Activated T-helper 17 cell treated with anti-CD3 and anti-CD28 coated beads, Interleukin-2, amount 50 U/mL, for 72 hours (primary cell): ENCODE measurements at places on chromosomes 4 and X.

DNA sequence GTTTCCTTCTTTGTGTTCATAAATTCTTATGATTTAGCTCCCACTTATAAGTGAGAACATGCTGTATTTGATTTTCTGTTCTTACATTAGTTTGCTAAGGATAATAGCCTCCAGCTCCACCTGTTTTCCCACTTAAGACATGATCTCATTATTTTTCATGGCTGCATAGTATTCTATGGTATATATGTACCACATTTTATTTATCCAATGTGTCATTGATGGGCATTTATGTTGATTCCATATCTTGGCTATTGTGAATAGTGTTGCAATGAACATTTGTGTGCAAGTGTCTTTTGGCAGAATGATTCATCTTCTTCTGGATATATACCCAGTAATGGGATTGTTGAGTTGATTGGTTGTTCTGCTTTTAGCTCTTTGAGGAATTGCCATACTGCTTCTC, 1234.8 kb downstream of the ADGRL3 start:
- ATAC-seq = no peak

DNA sequence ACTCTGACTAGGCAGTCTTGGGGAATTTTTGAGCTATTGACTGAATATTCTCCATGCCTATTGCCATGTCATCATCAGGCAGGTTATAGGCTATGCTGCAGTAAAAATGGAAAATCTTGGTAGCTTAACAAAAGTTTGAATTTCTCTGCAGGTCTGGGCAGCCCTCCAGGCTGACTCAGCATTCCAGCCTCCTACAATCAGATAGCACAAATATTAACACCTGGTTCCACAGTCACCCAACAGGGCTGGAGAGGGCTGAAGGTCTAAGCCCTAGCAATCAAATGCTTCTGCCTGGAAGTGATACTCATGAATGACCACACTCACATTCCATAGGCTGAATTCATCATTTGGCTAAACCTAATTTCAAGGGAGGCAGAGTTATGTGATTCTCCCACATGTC, 9.6 kb upstream of the PPP3CA start:
- ATAC-seq = no peak

DNA sequence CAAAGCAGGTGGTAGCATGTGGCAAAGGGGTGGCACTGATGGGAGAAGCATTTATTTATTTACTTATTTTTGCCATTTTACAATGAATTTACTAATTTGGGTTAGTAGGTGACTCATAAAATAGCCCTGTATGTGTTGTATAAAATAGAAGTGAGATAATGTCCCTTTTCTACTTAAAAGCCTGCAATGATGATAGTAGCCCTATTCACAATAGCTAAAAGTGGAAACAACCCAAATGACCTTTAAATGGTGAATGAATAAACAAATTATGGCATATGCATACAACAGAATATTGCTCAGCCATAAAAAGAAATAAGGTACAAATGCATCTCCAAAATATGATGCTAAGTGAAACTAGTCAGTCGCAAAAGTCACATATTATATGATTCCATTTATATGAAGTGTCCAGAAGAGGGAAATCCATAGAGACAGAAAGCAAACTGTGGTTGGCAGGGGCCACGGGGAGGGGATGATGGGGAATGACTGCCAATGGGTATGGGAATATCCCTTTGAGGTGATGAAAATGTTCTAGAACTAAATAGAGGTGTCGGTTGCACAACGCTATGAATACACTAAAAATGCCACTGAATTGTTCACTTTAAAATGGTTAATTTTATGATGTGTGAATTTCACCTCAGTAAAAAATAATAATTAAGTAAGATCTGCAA, 35.8 kb upstream of the FAM9C start:
- ATAC-seq = peak; percentile 17

GRCh38 chr4:103948244-103949018, 228.6 kb upstream of the TACR3 start:
- no peak for ATAC-seq

DNA sequence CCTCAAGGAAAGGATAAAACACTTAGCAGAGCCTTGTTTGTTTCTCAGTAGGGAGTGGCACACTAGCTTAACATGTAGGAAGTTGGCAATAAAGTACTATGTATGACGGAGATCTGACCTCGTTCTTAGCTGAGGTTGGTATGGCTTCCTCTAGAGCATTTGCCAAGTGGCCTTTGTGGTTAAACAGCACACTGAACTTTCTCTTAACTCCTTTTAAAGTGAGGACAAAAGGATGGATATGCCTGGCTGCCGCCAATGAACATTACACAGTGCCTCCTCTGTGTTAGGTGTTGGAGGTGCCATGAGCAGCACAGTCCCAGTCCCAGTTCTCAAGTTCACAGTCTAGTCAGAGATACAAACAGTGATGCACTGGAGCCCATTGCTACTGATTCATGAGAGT, 54.4 kb downstream of the VGLL1 start:
- peak; percentile 49 for ATAC-seq

DNA sequence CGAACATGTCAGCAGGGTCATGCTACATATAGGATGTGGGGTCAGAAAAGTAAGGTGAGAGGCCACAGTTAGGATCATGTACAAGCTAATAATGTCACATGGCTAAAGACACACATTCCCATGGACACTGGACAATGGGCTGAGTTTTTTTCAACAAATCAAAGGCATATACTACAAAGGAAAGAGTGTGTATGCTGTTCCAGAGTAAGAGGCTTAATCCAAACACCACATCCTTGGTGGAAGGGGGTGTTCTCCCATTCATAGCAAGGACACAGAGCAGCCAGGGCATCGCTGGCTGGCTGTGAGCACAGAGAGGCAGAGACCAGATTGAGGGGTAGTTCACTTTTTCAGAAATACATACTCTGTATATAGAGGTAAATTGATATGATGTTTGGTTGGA, 131.7 kb downstream of the MGST2 start:
- no peak for ATAC-seq

DNA sequence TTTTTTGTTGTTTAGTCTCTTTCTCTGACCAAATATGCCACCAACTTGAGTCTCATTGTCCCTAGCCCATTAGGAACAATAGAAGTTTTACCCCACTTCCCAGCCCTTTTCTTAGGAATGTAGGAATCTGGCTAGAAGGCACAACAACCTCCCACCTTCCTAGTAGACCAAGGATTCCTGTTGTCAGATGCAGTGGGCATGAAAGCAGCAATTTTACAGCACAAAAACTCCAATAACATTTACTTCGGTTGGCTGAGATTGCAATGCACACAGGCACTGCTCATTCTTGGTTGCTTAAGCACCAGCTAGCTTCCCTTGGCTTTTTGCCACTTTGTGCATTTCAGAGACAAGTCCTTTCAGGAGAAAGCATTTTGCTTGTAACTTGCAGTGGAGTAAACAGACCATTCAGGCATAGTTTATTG, 312.8 kb downstream of the TENM3 start:
- no peak for ATAC-seq

- ATAC-seq = no peak
These were observed 464.7 kb upstream of the TRAM1L1 start for GRCh38 chr4:117550085-117550484.

- no peak for ATAC-seq
These were observed 96.6 kb downstream of the STPG2 start for GRCh38 chr4:98046665-98047064.

DNA sequence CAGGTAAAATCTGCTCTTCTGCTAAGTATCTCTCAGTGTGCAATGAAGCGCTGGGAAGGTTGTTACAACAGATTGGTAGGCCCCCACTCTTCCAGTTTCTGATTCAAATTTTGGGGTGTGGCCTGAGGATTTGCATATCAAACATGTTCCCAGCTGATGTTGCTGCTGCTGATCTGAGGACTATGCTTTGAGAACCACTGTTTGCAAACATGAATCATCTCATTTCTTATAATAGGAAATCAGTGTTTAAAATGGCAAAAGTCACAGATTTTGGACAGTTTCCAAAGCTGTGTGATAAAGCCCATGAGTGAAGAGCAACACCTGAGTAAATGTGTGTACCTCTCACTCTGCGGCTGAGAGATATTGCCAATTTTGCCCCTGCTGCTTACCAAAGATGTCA, 36.2 kb upstream of the NDNF start:
- no peak for ATAC-seq

DNA sequence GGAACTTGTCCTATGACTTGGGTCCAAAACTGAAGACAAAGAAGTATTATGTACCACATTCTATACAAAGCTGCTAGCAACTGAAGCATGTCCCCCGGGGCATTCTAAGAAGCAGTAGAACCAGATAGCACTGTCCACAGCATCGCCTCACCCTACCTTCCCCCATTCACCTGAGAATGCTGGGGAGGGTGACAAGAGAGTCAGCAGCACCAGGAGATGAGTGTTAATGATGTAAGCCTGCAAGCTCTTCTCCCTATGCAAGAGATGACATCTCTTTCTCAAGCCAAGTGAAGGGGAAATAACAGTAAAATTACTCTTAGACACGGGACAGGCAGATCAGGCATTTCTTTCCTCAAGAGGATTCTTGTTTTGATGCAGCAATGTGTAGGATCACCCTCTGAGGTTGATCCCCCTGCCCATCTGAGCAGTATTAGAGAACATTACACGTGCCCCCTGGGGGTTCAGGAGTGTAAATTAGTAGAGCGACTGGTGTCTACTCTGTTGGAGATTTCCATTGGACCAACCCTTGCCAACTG, 13.9 kb upstream of the TLR1 start:
- ATAC-seq = no peak

DNA sequence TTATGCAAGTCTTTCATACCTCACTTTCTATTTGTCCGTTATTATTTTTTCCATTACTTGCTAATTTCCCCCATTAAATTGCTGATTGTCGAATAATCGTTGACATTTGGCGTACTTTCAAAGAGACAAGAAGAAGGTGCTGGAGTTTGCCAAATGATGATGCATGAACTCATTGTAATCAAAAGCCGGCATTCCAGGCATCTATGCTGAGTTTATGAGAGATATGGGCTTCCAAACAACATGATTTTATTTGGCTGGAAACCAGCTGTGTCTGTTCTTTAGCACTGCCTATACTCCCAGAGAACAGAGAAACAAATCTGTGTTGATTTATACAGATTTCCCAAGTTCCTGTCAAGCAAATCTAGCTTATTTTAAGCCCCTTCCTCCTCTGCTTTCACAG, 80.8 kb upstream of the RPS6KA3 start:
- no peak for ATAC-seq

DNA sequence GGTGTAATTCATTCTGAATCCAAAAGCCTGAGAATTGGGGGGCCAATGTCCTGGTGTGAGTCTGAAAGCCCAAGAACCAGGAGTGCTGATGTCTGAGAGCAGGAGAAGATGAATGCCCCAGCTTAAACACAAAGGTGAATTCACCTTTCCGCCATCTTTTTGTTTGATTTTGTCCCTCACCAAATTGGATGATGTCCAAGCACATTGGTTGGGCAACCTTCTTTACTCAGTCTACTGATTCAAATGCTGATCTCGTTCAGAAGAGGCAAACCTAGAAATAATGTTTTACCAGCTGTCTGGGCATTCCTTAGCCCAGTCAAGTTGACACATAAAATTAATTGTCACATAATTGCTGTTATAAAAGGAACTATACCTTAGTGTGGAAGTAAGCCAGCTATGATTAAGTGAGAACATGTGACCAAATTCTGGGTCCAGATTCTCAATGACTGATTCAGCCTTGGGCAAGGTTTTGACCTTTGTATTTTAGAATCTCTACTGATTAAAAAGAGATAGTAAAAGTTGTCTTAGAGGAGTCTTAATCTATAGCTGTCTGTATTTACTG, 34.5 kb upstream of the SLC4A4 start:
- no peak for ATAC-seq

DNA sequence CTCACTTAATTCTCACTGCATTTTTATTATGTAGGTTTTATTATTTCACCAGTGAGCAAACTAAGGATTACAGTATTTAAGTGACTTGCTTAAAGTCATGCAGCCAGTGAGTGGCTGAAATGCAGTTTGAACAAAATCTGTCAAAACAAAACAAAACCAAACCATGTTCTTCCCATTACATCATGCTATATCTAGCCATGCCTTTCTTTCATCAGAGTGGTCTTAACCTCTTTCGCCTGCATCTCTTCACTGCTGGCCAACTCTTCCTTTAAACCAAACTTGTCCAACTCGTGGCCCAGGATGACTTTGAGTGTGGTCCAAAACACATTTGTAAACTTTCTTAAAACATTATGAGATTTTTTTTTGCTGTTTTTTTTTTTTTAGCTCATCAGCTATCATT, 223.2 kb downstream of the PCDH7 start:
- no peak for ATAC-seq

- ATAC-seq = no peak
These were observed 34.8 kb downstream of the KCNE5 start for GRCh38 chrX:109590176-109590575.

- peak; percentile 94 for ATAC-seq
These were observed 51.2 kb upstream of the CHRNA9 start for GRCh38 chr4:40283968-40284367.

- no peak for ATAC-seq
These were observed 136.1 kb downstream of the ARX start for GRCh38 chrX:24879679-24880078.

DNA sequence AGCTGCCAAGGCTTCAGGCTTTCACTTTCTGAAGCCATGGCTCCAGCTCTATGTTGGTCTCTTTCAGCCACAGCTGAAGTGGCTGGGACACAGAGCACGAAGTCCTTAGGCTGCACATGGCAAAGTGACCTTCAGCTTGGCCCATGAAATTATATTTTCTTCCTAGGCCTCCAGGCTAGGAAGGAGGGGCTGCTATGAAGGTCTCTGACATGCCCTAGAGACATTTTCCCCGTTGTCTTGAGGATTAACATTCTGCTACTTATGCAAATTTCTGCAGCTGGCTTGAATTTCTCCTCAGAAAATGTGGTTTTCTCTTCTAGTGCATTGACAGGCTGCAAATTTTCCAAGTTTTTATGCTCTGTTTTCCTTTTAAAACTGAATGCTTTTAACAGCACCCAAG, 99.8 kb upstream of the KCNIP4 start:
- no peak for ATAC-seq

- peak; percentile 47 for ATAC-seq
These were observed 4.1 kb upstream of the SEC24B start for GRCh38 chr4:109429545-109429944.
